ENCODE measurements at places on chromosomes 12 and 14. TPM values are rescaled to one million over a fixed set of nuclear protein-coding genes. Genes with fewer than 3 reads are reported as not detected.
A peak's percentile ranks its signal among the peaks of the same experiment; 100 is the strongest.

The COL2A1 gene
- not detected for total RNA-seq

The CREBL2 gene
- 17.9 TPM for total RNA-seq

- DNase-seq = peak; percentile 83
- peak within 1 kb of the TSS; percentile 63 for H3K4me3 ChIP-seq
- H3K27ac ChIP-seq = peak within 1 kb of the TSS; percentile 52
- peaks cover 5% of the 10 kb centered on the region for H3K36me3 ChIP-seq
- peaks cover 76% of the 10 kb centered on the region for H3K27me3 ChIP-seq
Measured at GRCh38 chr12:49336645-49337584, at the start of gene C1QL4. TSS of gene C1QL4 (minus strand) at chr12:49337188. CDS start at chr12:49336477, 711 bp downstream.

The TSPAN11 gene
- total RNA-seq = not detected

DNA sequence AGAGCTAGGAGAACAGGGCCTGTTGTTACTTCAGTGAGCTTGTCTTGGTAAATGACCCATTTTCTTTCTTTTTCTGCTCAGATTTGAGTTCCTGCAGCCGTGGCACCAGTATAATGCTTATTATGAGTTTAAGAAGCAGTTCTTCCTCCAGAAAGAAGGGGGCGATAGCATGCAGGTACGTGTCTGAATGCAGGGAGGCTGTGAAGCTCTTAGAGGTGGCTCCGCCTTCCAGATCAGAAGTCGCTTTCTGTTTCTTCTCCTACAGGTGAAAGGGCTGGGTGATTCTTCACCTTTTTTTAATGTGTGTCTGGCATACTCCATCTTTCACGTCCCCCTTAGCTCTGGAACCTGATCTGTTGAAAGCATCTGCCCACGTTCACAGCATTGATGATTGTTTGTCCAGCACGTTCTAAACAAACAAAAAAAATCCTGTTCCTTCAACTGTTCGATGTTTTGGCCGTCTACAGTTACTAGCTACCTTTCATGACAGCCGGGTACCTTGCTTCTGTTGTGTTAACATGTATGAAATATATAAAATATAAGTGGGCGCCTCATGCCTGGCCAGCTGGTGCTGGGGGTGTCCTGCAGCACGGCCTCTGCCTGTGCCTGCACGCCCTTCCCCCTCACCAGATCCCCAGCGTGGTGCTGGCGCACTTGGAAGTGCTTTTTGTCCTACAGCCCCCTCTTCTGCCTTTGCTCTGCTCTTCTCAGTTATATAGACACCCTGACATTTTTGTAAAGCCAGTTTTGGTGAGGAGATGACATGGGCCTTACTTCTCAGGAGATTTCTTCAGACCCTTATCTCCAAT is 44.6 kb downstream of the SFSWAP start:
- peak; percentile 6 for DNase-seq
- H3K27me3 ChIP-seq = no peaks in the 10 kb centered on the region
- H3K4me3 ChIP-seq = no peak overlapping the region
- H3K27ac ChIP-seq = no peak overlapping the region

The STAB2 gene
- total RNA-seq = not detected

DNA sequence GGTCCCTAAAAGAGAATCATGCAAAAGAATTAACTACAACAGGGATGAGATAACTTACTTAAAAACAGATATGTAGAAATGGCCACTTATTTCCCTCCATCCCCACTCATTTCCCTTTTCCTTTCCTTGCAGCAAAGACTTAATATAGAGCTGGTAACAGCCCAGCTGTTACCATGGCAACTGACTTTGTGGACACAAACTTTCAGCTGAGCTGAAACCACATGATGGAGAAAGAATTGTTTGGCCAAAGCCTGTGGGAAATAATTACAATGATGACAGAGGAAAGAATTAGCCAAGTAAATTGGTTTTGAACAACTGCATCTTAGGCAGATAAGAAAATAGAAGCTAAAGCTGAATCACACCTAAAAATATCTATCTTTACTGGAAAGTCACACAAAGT is 364.9 kb downstream of the GALC start:
- no peaks in the 10 kb centered on the region for H3K36me3 ChIP-seq
- no peak overlapping the region for H3K4me3 ChIP-seq
- no peaks in the 10 kb centered on the region for H3K4me1 ChIP-seq

DNA sequence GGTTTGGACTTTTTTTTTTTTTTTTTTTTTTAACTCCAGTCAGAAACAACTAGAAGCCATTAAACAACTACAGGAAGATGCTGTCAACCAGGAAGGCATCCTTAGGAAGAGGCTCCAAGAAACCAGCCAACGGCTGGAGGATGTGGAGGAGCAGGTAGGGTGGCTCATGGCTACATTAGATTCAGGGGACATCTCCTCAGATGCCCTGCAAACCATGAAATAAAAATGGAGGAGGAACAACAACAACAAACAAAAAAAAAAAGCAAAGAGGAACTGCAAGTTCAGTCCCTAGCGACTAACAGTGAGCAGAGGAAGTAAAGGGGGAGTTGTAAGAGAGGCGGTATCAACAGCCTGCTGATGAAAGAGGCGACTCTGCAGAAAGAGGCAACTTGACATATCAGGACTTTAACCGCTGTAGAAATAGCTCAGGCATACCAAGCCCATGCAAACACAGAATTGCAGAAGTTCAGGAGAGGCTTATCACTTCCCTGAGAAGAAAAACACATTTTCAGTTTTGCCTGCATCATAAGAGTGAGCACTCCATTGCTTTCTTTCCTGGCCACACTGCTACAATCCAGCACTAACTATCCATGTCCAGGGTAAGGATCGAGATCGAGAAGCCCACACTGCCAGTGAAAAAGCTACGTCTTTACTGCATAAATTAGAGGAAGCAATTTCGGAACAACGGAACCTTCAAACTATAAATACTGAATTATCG is 103.5 kb upstream of the BCAT1 start:
- H3K27me3 ChIP-seq = peaks cover 4% of the 10 kb centered on the region
- peak overlapping the region; percentile 92 for H3K4me3 ChIP-seq
- H3K27ac ChIP-seq = peak overlapping the region; percentile 99
- peak; percentile 43 for DNase-seq
- peaks cover 56% of the 10 kb centered on the region for H3K4me1 ChIP-seq

DNA sequence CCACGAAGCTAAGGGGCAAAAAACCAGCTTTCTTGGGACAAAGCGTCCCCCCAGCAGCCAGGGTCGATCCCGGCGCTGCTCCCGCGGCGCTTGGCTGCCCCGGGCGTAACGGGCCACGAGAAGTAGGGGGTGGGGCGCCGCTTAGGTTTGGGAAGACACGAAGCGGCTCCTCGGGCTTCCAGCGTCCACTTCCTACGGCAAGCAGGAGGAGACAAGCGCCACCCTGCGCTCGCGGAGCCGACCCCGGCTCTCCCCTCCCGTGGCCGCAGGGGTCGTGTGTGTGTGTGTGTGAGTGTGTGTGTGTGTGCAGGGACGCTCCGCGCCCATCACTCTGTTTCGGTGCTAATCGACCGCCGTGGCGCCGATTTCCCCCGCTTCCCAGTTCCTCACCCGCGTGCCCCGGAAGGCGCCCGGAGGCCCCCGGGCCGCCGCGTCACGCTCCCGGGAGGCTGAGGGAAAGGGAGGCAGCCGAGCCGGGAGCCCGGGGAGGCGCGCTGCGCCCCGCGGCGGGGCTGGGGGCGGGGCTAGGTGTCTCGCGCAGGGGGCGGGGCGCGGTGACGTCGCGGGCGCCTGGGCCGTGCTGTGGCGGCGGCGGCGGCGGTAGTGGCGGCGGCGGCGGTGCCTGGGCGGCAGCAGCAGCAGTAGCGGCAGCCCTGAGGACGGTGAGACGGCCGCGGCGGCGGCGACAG is at the start of gene ERC1:
ERC1 (plus strand) TSS at position 563 of the 689 bp plus-strand sequence. CDS start 36,681 bp downstream, outside the sequence.
- H3K4me3 ChIP-seq = peak within 1 kb of the TSS; percentile 91
- peaks cover 35% of the 10 kb centered on the region for H3K4me1 ChIP-seq
- peak; percentile 82 for DNase-seq
- peaks cover 4% of the 10 kb centered on the region for H3K36me3 ChIP-seq

The RD3L gene
- total RNA-seq = not detected

- H3K27ac ChIP-seq = no peak overlapping the region
- no peaks in the 10 kb centered on the region for H3K4me1 ChIP-seq
- H3K27me3 ChIP-seq = peaks cover 9% of the 10 kb centered on the region
- no peak for DNase-seq
Measured at GRCh38 chr12:91423693-91424050, 241.1 kb upstream of the DCN start.

DNA sequence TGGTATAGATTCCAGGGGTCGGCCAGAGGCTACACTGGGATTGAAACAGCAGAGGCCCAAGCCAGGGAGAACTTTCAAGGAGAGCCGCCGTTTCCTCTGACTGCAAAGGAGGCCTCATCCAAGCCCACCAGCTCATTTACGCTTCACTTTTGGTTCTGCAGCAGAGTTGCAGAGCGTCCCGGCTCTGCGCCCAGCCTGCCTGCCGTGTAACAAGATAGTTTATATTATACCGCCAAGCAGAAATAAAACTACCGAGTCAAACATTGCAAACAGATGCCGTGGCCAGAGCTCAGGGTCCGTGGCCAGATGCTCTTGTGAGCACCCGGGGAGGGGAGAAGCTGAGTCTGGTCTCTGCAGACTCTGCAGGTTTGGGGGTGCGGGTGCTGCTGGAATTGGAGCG is 60.7 kb upstream of the TBX3 start:
- DNase-seq = no peak
- no peaks in the 10 kb centered on the region for H3K4me1 ChIP-seq
- H3K27me3 ChIP-seq = no peaks in the 10 kb centered on the region
- no peaks in the 10 kb centered on the region for H3K36me3 ChIP-seq
- no peak overlapping the region for H3K27ac ChIP-seq

The CLEC2D gene
- 371 TPM for total RNA-seq

DNA sequence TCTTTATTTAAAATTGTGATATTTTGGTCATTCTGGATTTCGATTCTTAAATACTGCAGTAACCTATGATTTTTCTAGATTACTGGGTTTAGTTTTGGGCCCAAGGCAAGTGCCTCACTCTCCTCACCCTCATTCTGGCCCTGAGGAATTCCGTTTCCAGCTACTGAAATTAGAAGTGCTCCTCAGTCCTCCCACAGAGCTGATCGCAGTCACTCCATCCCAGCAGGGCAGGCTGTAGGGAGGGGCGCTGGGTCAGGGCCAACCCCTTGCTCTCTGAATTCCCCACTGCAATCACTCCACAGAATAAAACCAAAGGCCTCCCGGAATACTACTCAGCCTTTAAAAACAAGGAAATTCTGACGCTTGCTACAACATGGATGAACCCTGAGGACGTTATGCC is 66.5 kb upstream of the DIO3 start:
- no peak overlapping the region for H3K4me3 ChIP-seq
- no peaks in the 10 kb centered on the region for H3K4me1 ChIP-seq
- no peaks in the 10 kb centered on the region for H3K36me3 ChIP-seq
- H3K27me3 ChIP-seq = peaks cover 8% of the 10 kb centered on the region
- DNase-seq = no peak
- no peak overlapping the region for H3K27ac ChIP-seq

- peaks cover 16% of the 10 kb centered on the region for H3K27me3 ChIP-seq
- H3K4me1 ChIP-seq = no peaks in the 10 kb centered on the region
Measured at GRCh38 chr14:69937367-69938081, 58.3 kb downstream of the SMOC1 start.

DNA sequence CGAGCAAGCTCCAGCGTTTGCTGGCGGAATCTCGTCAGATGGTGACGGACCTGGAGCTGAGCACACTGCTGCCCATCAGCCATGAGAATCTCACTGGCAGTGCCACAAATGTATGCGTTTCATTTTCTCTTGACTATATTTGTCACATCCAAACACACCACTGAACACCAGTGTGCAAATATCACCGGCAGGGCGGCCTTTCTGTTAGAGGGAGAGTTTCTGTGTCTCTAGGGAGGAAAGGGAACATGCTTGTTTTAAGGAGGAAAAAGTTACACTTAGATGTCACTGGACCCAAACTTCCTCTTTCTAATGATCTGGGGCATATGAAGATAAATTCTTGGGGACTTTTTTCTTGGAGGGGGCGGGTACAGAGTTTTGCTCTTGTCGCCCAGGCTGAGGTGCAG is 21.9 kb upstream of the HIP1R start:
- no peaks in the 10 kb centered on the region for H3K4me1 ChIP-seq
- no peaks in the 10 kb centered on the region for H3K36me3 ChIP-seq
- no peak overlapping the region for H3K27ac ChIP-seq
- no peaks in the 10 kb centered on the region for H3K27me3 ChIP-seq

DNA sequence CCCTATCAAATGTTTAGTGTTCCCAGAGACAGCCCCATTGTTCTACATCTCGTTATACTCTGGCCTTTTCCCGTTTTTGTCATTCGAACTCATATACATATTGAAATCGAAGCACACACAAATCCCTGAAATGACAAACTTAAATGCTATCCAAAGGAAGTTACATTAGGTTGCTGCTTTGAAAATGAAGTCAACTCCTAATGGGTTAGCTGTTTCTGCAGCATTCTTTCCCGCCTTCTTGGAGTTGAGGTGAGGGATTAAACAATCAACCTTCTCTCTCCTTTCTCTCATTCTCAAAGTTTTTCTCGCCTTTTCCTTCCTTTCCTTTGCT is 642 bp upstream of the PHC1 start:
- H3K27ac ChIP-seq = peak overlapping the region; percentile 80
- DNase-seq = no peak
- no peaks in the 10 kb centered on the region for H3K36me3 ChIP-seq
- peaks cover 21% of the 10 kb centered on the region for H3K27me3 ChIP-seq

The SIX4 gene
- 1.1 TPM for total RNA-seq

DNA sequence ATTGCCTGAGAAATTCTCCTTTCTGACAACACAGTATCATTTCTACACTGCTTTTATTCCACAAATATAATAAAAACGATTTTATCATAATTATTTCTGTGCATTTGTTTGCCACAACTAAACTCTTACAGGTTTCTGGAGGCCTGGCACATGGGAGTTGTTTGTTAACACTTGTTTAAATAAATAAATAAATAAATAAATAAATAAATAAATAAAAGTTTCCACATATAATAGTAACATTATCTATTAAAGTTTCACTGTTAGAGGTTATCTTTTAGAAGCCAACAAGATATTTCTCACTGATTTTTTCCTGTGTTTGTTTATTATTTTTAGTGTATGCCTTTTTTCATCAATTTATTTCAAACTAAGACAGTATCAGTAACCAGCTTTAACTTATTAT is 323.3 kb downstream of the FOXG1 start:
- H3K36me3 ChIP-seq = no peaks in the 10 kb centered on the region
- H3K4me3 ChIP-seq = no peak overlapping the region
- no peaks in the 10 kb centered on the region for H3K4me1 ChIP-seq
- H3K27ac ChIP-seq = no peak overlapping the region
- DNase-seq = no peak

Data from activated T-helper 1 cell treated with anti-CD3 and anti-CD28 coated beads, Interleukin-12 subunit alpha, Interleukin-12 subunit beta, Interleukin-2, Interleukin-4 antibody, amounts not matched to agents 30 ng/mL and 10 ng/mL and 1 ng/mL, durations not matched to agents 14 hours and 24 hours and 36 hours (primary cell).